ENCODE measurements at places on chromosomes 12 and 14.

DNA sequence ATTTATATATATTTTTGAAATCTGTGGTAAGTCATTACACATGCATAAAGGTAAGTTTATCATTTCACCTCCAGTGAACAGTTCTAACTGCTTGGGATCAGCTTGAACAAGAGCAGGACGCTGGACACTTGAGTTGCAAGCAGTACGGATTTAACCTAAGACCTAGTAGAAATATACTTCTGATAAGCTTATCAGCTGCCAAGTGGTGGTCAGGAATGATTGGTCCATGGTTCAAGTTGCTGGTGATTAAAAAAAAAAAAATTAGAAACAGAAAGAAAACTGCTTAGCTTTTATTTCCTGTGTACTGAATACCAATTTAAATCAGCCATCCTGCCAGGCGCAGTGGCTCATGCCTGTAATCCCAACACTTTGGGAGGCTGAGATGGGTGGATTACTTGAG lies 88.6 kb downstream of the AEBP2 start:
- no peak for DNase-seq

DNA sequence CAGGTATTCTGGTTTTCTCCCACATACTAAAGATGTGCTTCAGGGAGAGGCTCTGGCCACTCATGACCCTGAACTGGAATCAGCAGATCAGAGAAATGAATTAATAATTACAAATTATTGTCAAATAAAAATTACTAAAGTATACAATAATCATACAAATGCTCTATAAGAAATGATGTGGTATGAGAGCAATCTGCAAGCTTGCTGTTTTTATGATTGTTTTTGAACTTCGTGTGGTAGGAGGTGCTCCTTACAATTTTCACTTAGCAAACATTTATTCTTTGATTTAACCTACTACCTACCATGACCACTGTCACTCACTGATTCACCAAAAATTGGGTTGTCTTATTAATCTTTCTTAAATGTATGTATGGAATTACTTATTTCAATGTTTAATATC lies 16.2 kb downstream of the ATP2B1 start:
- DNase-seq = no peak

- DNase-seq = no peak
Measured at GRCh38 chr12:117097159-117097558, 2.1 kb downstream of the TESC start.

GRCh38 chr14:101197595-101198397 lies 294.3 kb upstream of the RTL1 start:
- DNase-seq = no peak

DNA sequence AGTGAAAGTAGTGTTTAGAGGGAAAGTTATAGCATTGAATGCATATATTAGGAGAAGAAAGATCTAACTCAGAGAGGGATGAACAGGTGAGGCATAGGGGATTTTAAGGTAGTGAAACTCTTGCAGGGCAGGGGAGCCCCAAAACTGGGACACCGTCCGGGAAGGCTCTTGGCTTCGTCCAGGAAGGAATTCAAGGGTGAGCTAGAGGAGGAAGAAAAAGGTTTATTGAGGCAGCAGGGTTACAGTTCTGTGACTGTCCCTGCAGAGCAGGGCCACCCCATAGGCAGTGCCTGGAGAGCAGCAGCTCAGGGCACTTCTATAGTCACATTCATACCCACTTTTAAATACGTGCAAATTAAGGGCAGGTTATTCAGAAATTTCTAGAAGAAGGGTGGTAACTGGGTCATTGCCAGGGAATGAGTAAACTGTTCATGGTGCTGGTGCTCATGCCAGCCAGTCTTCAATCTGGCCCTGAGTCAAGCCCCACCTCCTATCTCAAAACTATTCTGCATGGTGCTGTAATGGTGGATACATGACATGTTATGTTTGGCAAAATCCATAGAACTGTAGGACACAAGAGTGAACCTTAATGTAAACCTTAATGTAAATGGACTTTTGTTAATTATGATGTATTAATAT lies 1.2 kb upstream of the OAS1 start:
- DNase-seq = no peak

DNA sequence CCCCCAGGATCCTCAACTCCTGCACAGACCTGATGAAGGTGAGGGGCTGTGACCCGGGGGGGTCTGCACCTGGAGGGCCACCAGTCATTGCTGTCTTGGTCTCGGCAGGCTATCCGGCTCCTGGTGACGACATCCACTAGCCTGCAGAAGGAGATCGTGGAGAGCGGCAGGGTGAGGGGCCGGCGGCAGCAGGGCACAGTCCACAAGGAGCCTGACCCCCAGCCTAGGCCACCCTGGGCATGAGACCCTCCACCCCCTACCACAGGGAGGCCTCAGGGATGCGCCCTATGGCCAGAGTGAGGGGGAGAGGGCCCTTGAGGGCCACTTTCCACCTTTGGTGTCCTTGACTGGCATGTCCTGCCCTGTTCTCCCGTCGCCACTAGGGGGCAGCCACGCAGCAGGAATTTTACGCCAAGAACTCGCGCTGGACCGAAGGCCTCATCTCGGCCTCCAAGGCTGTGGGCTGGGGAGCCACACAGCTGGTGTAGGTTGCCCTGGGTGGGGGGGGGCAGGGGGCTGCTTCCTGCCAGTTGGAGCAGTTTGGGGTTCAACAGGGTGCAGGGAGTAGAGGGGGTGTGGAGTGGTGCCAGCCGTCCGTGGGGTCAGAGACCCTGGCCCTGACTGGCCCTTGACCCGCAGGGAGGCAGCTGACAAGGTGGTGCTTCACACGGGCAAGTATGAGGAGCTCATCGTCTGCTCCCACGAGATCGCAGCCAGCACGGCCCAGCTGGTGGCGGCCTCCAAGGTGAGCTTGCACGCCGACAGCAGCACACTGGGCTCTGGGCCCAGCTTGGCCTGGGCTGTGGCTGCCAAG lies 25.0 kb downstream of the HIP1R start:
- DNase-seq = no peak

- DNase-seq = no peak
Measured at GRCh38 chr12:109583733-109584132, 10.1 kb downstream of the MVK start.

GRCh38 chr14:61560323-61560722 lies 135.0 kb upstream of the HIF1A start:
- DNase-seq = no peak

GRCh38 chr12:99130808-99131553 lies 485.9 kb downstream of the APAF1 start:
- no peak for DNase-seq

- no peak for DNase-seq
Measured at GRCh38 chr14:31902945-31903646, 174.0 kb upstream of the ARHGAP5 start.

GRCh38 chr12:115035535-115036107 lies 351.6 kb upstream of the TBX3 start:
- no peak for DNase-seq

DNA sequence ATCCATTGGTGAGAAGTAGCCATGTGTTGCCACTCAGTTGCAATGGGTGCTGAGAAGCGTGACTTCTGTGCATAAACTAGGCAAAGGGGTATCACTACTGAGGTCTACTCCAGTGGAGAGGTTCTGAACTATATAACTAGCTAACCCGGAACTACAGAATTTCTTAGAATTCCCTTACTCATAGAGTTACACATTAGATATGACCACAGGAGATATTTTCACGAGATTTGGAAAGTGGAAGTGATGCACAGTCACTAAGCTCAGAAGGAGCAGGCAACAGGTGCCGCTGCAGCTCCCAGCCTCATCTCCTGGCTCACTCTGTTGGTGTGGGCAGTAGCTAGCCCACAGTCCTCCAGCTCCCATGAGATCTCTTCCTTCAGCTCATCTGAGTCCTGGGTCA lies 136.6 kb downstream of the SSPN start:
- peak; percentile 35 for DNase-seq

- DNase-seq = no peak
Measured at GRCh38 chr12:116697305-116697704, 40.6 kb downstream of the SPRING1 start.

DNA sequence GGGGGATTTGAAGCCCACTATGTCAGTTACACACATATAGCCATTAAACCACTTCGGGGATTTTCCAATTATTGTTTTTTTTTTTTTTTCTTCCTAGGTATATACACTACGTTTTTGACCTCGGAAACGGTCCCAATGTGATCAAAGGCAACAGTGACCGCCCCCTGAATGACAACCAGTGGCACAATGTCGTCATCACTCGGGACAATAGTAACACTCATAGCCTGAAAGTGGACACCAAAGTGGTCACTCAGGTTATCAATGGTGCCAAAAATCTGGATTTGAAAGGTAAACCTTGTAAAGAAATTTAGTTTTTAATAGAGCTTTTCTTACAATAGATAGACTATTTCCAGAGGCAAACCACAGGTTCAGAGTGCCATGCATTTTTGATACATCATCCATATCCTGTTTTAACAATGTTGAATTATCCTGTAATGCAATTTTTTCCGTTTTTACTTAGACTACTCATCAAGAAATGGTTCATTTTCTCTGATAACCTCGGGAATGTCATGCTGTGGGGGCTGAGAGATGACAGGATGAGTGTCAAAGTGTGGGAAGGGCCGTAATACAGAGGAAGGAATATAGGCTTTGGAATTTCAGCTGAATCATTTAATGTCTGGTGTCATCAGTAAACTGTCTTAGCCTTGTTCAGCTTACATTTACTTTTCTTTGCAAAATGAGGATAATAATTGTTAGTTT lies 797.1 kb downstream of the NRXN3 start:
- no peak for DNase-seq

- DNase-seq = no peak
Measured at GRCh38 chr12:11615481-11615880, 34.0 kb upstream of the ETV6 start.

- DNase-seq = no peak
Measured at GRCh38 chr12:47881051-47881450, 23.7 kb downstream of the VDR start.

GRCh38 chr14:87181288-87181687 lies 811.7 kb downstream of the GALC start:
- no peak for DNase-seq

GRCh38 chr12:100656141-100656540 lies 82.7 kb downstream of the GAS2L3 start:
- DNase-seq = no peak

GRCh38 chr12:26467351-26467750 lies 272.0 kb downstream of the SSPN start:
- no peak for DNase-seq

DNA sequence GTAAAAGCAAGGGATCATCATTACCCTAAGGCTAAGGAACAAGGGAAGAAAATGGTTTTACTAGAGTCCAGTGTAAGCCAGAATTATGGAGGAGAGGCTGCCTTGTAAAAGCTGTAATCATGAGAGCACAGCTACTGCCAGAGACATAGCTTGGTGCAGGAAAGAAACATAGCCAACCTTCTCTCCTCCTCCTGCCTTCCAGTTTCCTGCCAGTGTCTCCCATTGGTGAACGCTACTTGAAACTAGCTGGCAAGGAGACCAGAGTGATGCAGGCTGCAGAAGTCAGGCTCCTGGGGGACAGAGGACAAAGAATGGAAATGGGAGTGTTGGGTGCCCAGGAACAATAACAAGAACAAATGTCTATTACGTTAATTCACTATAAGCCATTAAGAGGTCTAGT lies 158.5 kb downstream of the NELL2 start:
- DNase-seq = no peak

- DNase-seq = no peak
Measured at GRCh38 chr14:64706119-64706592, 1.9 kb downstream of the PLEKHG3 start.

DNA sequence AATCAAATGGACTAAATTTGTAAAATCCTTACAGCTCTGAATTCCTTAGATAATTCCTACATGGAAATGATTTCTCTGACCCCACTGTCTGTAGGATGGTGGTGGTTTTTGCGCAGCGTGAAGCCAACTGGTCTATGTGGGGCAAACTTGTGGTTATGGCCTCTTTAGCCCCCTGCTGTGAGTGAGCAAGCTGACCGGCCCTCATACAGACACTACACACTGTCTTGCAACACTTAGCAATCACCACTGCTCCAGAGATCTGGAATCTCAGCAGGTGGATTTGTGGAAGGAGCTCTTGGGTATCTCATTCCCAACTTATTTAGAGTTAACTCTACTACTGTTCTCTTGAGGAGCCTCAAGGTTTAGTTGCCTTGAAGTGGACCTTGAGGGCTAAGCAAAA lies 70.2 kb downstream of the SCN8A start:
- no peak for DNase-seq

DNA sequence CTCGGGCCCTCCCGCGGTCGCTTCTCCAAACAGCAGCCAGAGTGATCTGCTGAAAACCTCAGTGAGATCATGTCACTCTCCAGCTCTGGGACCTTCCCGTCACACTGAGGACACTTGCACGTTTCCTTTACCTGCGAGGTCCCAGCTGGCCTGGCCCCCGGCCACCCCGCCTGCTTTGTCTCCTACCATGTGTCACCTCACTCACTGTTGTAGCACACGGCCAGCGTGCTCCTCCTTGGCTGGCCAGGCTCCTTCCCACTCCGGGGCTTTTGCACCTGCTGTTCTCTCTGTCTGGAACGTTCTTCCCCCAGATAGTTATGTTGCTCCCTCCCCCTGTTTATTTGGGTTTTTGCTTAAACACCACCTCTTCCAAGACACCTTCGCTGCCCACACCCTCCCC lies 199.0 kb downstream of the TSPAN9 start:
- DNase-seq = no peak

GRCh38 chr14:87097015-87097414 lies 896.0 kb downstream of the GALC start:
- no peak for DNase-seq

GRCh38 chr12:41034686-41035085 lies 153.4 kb upstream of the PDZRN4 start:
- DNase-seq = no peak

DNA sequence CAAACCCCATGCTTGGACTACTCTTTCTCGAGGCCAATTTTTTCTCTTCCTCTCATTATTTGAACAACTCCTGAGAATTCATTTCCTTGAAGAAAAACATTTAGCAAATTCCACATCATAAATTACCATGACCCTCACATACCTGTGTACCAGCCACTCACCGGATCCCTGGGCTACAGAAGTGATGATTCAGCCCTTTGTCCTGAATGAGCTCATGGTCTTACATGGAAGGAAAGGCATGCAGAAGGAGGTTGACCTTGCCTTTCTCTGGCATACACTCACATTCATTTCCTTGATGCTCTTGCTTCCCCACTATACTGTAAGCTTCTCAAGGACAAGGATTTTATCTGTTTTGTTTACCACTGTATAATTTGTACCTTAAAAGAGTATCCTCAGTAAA lies 191.5 kb downstream of the SLC5A8 start:
- no peak for DNase-seq

DNA sequence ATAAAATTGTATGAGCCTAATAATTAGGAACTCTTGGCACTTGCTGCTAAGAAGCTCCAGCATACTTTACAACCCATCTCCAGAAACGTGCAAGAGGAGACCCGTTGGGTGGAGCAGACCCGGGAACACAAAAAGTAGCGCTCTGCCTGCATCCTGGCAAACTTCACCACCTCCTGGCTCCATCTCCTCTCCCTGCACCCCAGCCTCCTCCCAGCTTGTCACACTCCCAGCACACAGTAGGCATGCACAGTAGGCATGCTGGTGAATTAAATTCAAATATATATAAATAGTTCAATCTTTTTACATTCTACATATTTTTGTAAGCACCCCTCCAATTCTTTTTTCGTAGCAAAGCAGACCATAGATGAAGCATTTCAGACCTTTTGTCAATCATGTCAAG lies 1.2 kb downstream of the VSIG10 start:
- DNase-seq = no peak

Data from GF-D8 (cell line).